ENCODE measurements at places on chromosomes 16 and 17. TPM values are rescaled to one million over a fixed set of nuclear protein-coding genes. Genes with fewer than 3 reads are reported as not detected.

TVP23A gene
- total RNA-seq = not detected

JUP gene
- 112 TPM for total RNA-seq

IRX3 gene
- 17.6 TPM for total RNA-seq

PITPNM3 gene
- 30.6 TPM for total RNA-seq

TPSD1 gene
- not detected for total RNA-seq

CORO6 gene
- total RNA-seq = 1.6 TPM

FKBP10 gene
- 142 TPM for total RNA-seq

HSD3B7 gene
- total RNA-seq = 5.3 TPM

NDUFAF8 gene
- 95.0 TPM for total RNA-seq

FOXN1 gene
- total RNA-seq = not detected

IL17C gene
- not detected for total RNA-seq

PDILT gene
- total RNA-seq = not detected

KRT32 gene
- total RNA-seq = not detected

GRCh38 chr16:65034915-65035314 is 86.9 kb downstream of the CDH11 start:
- H3K4me3 ChIP-seq = no peak overlapping the region
- no peaks in the 10 kb centered on the region for H3K27me3 ChIP-seq
- no peak overlapping the region for H3K27ac ChIP-seq

GRCh38 chr16:61798741-61799140 is 237.5 kb downstream of the CDH8 start:
- no peak overlapping the region for H3K27ac ChIP-seq
- no peaks in the 10 kb centered on the region for H3K4me1 ChIP-seq
- peaks cover 22% of the 10 kb centered on the region for H3K27me3 ChIP-seq

GRCh38 chr16:19281246-19281645 is 4.3 kb upstream of the CLEC19A start:
- DNase-seq = peak; percentile 9
- H3K4me3 ChIP-seq = no peak overlapping the region
- no peaks in the 10 kb centered on the region for H3K36me3 ChIP-seq
- no peak overlapping the region for H3K27ac ChIP-seq

GRCh38 chr16:66226762-66227161 is 139.7 kb upstream of the CDH5 start:
- H3K4me3 ChIP-seq = no peak overlapping the region
- no peaks in the 10 kb centered on the region for H3K4me1 ChIP-seq
- DNase-seq = no peak

DNA sequence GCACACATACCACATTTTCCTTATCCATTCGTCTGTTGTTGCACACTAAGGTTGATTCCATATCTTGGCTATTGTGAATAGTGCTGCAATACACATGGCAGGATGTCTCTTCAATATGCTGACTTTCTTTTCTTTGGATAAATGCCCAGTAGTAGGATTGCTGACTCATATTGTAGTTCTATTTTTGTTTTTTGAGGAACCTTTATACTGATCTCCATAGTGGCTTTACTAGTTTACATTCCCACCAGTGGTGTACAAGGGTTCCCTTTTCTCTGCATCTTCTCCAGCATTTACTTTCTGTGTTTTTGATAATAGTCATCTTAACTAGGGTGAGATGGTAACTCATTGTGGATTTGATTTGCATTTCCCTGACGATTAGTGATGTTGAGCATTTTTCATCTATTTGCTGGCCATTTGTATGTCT is 118.1 kb downstream of the STXBP4 start:
- H3K27ac ChIP-seq = no peak overlapping the region
- H3K4me1 ChIP-seq = peaks cover 19% of the 10 kb centered on the region
- peaks cover 15% of the 10 kb centered on the region for H3K36me3 ChIP-seq

DNA sequence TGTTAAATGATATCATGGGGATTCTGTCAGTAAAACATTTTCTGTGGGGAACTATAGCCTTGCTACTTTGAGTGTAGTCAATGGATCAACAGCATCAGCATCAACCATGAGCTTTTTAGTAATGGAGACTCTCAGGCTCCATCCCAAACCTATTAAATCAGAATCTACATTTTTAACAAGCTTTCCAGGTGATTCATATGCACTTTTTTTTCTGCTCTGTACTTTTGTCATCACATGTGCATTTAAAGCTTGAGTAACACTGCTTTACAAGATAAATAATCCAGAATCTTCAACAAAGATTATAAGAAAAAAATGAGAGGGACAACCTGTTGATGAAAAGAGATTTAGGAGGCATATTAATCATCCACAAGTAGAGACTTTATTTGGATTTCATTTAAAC is 23.5 kb downstream of the NUP93 start:
- H3K4me3 ChIP-seq = no peak overlapping the region
- H3K27ac ChIP-seq = no peak overlapping the region
- H3K4me1 ChIP-seq = peaks cover 12% of the 10 kb centered on the region
- DNase-seq = no peak

DNA sequence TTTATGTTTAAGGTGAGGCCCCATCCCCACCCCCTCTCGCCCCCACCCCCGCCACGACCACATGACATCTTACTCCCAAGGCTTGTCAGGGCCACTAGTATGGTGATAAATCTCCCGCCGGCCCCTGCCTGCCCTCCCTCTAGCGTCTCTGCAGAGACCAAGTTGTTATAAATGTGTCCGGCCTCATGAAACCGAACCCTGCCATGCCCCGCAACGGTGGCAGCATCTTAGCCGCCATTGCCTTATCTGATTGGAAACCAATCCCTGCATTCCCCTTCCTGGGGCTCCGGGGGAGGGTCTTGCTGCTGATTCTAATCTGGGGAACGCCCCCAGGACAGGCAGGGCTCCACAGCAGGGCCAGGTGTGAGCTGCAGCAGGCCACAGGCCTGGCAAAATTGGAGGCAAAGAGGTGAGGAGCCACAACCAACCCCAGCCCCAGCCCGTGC is 352.4 kb downstream of the C16orf95 start:
- no peaks in the 10 kb centered on the region for H3K36me3 ChIP-seq
- no peak overlapping the region for H3K4me3 ChIP-seq
- peaks cover 27% of the 10 kb centered on the region for H3K27me3 ChIP-seq
- peaks cover 6% of the 10 kb centered on the region for H3K4me1 ChIP-seq

DNA sequence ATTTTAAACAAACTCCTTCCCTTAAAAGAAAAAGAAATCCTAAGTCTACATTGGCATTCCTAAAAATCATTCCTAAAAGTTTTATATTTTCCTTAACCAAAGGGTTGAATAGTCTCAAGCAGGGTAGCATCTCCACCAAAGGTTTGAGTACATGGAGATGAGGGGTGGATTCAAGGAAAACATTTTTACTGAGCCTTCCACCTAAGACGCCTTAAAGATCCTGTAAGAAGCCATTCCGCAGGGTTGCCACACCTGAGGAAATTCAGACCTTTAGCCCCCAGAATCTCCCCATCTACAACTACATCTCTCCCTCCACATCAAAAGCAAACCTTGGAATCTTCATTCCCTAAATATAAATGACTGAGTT is 7.7 kb upstream of the AKTIP start:
- no peaks in the 10 kb centered on the region for H3K4me1 ChIP-seq
- no peaks in the 10 kb centered on the region for H3K27me3 ChIP-seq
- H3K27ac ChIP-seq = no peak overlapping the region
- DNase-seq = no peak

- H3K4me3 ChIP-seq = no peak overlapping the region
- H3K36me3 ChIP-seq = peaks cover 10% of the 10 kb centered on the region
- no peak overlapping the region for H3K27ac ChIP-seq
- H3K4me1 ChIP-seq = peaks cover 13% of the 10 kb centered on the region
- H3K27me3 ChIP-seq = no peaks in the 10 kb centered on the region
These were observed 4.5 kb upstream of the ZC3H7A start for GRCh38 chr16:11801481-11802021.

DNA sequence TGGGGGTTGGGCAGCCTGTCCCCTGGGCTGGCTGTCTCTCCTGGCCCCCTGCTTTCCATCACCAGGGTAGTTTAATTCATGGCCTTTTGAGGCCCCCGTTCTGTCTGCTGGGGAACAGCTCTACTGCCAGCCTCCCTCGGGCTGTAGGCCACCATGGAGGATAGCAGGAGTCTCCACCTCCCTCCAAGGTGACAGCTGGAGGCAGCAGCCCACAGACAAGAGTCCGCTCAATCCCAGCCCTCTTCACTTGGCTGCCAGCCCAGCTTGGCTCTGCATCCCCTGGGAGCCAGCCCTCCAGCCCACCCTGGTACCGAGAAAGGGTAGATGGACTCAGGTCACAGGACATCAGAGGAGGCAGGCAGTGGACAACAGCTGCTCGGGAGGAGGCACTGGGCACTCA is 194.6 kb upstream of the SDK2 start:
- peaks cover 38% of the 10 kb centered on the region for H3K27me3 ChIP-seq
- H3K27ac ChIP-seq = no peak overlapping the region
- DNase-seq = no peak
- no peaks in the 10 kb centered on the region for H3K36me3 ChIP-seq
- no peaks in the 10 kb centered on the region for H3K4me1 ChIP-seq

- no peak overlapping the region for H3K27ac ChIP-seq
- no peaks in the 10 kb centered on the region for H3K4me1 ChIP-seq
- H3K36me3 ChIP-seq = no peaks in the 10 kb centered on the region
- no peak overlapping the region for H3K4me3 ChIP-seq
- no peak for DNase-seq
- no peaks in the 10 kb centered on the region for H3K27me3 ChIP-seq
These were observed 83.4 kb downstream of the LYRM1 start for GRCh38 chr16:20984019-20984418.

- H3K36me3 ChIP-seq = peaks cover 57% of the 10 kb centered on the region
- no peaks in the 10 kb centered on the region for H3K27me3 ChIP-seq
- no peak overlapping the region for H3K27ac ChIP-seq
- no peak for DNase-seq
These were observed 26.0 kb downstream of the KANSL1 start for GRCh38 chr17:46167267-46167666.

DNA sequence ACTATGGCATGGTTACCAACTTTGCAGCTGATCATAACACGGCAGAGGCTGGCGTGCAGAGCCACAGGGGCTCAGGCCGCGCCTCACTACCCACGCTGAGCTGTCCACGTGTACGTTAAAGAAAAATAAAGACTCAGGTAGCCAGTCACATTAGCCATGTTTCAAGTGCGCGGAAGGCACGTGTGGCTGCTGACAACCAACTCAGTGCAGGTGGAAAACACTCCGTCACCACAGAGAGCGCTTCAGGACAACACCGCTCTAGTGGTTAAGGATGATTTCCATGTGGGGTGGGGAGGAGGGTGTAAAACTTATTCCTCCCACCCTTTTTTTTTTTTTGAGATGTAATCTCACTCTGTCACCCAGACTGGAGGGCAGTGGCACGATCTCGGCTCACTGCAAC is 33.8 kb downstream of the ZCCHC14 start:
- no peak for DNase-seq
- no peak overlapping the region for H3K27ac ChIP-seq
- no peak overlapping the region for H3K4me3 ChIP-seq

DNA sequence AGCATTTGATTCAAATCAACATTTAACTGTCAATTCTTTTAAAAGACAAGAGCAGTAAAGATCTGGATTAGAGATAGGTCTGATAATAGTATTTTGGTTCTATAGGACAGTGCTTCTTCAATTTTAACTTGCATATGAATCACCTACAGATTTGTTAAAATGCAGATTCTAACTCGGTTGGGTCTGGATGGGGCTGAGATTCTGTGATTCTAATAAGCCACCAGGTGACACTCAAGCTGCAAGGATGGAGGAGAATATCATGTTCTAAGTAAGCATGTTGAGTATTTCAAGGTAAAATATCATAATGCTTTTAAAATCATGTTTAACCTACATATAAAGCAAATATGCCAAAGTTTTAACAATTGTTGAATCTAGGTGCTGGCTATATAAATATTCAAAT is 15.8 kb downstream of the TSPOAP1 start:
- peaks cover 6% of the 10 kb centered on the region for H3K4me1 ChIP-seq
- H3K27me3 ChIP-seq = no peaks in the 10 kb centered on the region
- H3K27ac ChIP-seq = no peak overlapping the region

DNA sequence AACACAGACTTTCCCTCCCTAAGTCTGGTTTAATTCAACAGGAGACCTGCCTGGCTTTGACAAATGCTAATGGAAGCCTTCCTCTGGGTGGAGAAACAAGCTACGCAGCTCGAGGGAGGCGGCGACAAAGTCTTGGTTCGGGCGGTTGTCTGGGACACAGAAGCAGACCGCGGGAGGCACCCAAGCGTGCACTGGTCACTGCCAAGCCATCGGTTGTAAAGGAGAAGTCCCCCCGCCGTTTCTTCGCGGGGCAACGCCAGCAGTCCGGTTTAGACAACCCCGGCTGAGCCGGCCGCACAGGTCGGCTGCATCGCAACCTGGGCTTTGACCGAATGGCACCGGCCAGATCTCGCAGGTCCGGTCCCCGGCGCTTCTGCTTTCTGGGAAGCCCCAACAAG is 586 bp downstream of the GLYR1 start:
- peak overlapping the region; percentile 95 for H3K27ac ChIP-seq
- no peaks in the 10 kb centered on the region for H3K27me3 ChIP-seq
- H3K36me3 ChIP-seq = peaks cover 55% of the 10 kb centered on the region
- peak overlapping the region; percentile 96 for H3K4me3 ChIP-seq

DNA sequence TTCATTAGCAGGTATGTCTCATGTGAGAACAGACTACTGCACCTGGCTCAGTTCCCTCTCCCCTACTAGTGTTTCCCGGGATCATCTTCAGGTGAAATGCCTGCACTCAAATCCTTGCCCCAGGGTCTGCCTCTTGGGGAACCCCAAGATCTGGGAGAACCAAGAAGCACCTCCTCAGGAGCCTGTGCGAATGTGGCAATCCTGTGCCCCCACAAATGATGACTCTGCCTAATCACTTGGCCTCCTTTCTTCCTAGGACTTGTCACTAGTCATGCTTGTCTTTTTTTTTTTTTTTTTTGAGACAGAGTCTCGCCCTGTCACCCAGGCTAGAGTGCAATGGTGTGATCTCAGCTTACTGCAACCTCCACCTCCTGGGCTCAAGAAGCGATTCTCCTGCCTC is 21.7 kb downstream of the ADAD2 start:
- no peaks in the 10 kb centered on the region for H3K36me3 ChIP-seq
- H3K27me3 ChIP-seq = peaks cover 10% of the 10 kb centered on the region
- peak; percentile 14 for DNase-seq
- H3K4me1 ChIP-seq = peaks cover 10% of the 10 kb centered on the region
- no peak overlapping the region for H3K27ac ChIP-seq
- H3K4me3 ChIP-seq = no peak overlapping the region

GRCh38 chr17:65204001-65204400 is 66.8 kb downstream of the RGS9 start:
- no peak overlapping the region for H3K27ac ChIP-seq
- no peaks in the 10 kb centered on the region for H3K36me3 ChIP-seq
- no peak for DNase-seq
- H3K27me3 ChIP-seq = no peaks in the 10 kb centered on the region
- H3K4me1 ChIP-seq = peaks cover 6% of the 10 kb centered on the region

- no peaks in the 10 kb centered on the region for H3K4me1 ChIP-seq
- peaks cover 38% of the 10 kb centered on the region for H3K36me3 ChIP-seq
- H3K27ac ChIP-seq = no peak overlapping the region
- H3K4me3 ChIP-seq = no peak overlapping the region
- no peak for DNase-seq
These were observed 41.7 kb downstream of the PIPOX start for GRCh38 chr17:29084541-29085146.

Data from MCF 10A (cell line).